ENCODE measurements at places on chromosomes 5 and 9.

DNA sequence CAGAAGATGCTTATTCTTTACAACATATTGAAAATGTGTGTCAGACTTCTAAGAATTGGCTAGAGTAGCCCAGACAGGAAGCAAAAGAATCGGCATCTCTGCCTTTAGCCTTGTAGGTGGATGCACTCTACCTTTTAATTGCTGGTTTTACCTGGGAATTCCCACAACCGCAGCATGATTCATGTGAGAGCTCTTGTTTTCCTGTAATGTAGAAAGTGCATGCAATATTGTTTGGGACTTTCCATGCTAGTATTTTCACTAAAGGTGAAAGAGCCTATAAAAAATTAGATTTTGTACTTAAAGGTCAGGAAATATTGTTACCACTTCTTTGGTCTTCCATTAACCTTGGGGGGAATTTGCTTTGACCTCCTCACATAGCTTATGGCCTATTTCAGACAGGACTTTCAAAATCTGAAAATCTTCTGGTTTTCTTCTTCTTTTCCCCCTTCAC is 89.8 kb downstream of the NTRK2 start:
- DNase-seq, result peak; percentile 2

DNA sequence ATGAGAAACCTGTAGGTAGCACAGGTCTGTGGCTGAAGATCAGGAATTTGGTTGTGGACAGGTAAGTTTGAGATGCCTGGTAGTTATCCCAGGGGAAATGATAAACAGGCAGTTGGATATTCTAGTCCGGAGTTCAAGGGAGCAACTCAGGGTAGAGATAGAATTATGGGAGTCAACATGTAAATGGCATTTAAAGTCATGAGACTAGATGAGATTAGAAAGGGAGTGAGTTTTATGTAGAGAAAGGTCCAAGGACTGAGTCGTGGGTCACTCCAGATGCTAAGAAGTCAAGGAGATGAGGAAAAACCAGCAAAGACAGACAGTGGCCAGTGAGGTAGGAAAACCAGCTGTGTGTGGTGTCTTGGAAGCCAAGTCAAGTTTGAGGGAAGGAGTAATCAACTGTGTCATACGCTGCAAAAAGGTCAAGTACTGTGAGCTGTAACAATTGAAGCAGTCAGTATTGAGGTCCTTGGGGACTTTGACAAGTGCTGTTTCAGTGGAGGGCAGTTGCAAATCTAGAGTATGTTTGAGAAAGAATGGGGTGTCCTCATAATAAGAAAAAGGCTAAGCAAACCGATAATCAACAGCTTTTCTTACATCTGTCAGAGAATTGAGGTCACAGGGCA is 18.2 kb downstream of the GNPDA1 start:
- DNase-seq, result no peak

DNA sequence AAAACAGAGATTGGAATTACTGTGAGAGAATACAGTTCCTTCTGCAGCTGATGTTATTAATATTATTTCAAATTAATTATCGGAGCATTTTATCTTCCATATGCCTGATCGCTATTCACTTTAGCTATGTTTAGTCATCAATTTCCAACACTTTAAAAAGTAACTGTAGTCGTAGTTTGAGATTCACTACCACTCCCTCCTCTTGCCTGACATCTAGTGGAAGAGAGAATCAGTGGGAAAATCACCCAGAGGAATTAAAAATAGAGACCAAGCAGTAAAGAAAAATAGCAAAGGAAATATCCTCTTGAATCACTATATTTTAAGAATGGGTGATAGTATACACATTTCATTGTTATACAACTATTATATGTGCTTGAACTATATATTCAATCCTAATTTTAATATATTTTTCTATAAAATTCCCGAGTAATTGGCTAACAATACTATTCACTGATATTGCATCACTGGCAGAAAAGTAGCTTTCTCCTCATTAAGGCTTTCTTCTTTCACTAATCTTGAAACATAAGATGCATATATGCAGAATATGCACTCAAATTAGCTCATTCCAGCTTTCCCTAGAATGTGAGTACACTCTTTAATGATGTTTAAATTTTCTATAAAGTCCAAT is 708.7 kb downstream of the CDH9 start:
- DNase-seq, result no peak

GRCh38 chr9:133919253-133920115 is 72.6 kb downstream of the VAV2 start:
- no peak for DNase-seq

DNA sequence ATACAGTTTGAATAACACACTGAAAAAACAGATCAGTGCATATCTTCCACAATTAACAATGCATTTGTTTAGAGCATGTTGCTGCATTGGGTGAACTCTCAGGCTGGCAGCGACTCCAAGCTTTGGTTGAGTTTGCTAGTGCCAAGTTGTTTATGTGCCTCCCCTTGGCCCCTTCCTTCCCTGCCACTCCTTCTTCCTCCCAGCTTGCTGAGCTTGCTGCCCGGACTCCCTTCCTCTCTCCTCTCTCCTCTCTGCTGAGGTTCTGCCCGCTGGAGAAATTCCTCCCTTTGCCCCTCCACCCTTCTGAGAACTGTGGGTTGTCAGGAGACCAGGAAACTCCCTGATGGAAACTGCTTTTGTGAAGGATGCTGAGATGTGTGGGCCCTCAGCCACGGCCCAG is 247.3 kb downstream of the PDZD2 start:
- no peak for DNase-seq

- no peak for DNase-seq
Measured at GRCh38 chr9:124355039-124355940, 60.0 kb downstream of the PSMB7 start.

DNA sequence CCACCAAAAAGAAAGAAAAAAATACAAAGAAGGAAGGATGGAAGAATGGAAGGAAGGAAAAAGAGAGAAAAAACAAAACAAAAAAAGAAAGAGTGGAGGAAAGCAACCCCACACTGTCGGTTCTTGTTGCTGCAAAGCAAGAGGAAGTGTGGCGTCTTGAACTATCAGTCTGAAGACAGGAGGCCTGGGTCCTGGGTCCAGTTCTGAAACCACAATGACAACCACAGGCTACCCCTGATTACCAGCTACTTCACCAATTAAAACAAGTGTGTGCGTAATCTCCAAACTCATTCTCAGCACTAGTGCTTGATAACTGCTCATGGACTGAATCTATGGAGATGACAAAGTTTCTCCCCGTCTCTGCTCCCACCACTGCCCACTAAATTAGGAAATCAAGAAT is 93.7 kb downstream of the RASEF start:
- DNase-seq, result no peak

GRCh38 chr9:123562844-123563346 is 206.9 kb downstream of the CRB2 start:
- DNase-seq, result no peak

DNA sequence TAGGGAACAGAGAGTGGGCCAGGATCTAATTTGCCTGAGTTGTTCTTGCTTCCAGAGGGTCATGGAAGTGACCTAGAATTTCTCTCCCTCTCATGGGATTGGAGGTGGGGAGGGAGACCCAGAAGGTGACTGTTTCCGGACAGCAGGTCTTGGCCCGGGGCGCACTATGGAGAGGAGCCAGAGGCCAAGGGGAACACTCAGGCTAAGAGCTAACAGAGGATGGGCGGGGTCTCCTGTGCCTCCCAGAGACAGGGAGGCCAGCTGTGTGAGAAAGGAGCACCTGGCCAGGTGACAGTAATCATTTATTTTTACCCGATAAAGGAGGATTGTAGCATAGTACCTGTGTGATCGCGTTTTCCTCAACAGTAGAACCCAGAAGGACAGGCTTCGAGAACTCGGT is 50.9 kb upstream of the ANKH start:
- no peak for DNase-seq

DNA sequence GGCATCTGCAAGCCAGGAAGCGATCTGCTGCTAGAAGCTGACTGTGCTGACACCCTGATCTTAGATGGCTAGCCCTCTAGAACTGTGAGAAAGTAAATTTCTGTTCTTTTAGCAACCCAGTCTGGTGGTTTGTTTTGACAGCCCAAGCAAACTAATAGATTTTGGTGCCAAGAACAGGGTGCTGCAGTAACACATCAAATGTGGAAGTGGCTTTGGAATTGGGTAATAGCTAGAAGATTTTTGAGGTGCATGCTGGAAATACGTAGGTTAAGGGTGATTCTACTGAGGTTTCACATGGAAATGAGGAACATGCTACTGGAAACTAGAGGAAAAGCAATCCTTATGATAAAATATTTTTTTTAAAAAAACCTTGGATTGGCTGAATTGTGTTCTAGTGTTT is 153.5 kb upstream of the SH3GL2 start:
- no peak for DNase-seq

- no peak for DNase-seq
Measured at GRCh38 chr9:129958796-129959195, 84.2 kb downstream of the FNBP1 start.

GRCh38 chr5:62779010-62779422 is 200.4 kb downstream of the LRRC70 start:
- no peak for DNase-seq

DNA sequence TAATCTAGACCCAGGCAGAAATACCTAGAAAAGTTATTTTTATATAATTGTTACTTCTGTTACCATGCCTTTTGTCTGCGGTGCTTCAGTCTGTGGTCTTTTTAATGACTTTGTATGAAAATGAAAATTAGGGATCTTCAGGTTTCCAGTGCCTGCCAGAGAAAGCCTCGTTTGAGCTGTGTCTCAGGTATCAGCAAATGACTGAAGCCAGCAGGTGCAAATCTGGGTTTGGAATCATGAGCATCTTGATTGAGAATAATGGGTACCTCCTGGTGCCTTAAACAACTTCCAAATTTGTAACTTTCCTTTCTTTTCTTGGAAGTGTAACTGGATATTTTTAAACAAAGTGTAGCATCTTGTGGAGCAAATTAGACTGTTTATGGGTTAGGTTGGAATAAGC is 4.3 kb downstream of the ZBTB34 start:
- DNase-seq, result no peak

DNA sequence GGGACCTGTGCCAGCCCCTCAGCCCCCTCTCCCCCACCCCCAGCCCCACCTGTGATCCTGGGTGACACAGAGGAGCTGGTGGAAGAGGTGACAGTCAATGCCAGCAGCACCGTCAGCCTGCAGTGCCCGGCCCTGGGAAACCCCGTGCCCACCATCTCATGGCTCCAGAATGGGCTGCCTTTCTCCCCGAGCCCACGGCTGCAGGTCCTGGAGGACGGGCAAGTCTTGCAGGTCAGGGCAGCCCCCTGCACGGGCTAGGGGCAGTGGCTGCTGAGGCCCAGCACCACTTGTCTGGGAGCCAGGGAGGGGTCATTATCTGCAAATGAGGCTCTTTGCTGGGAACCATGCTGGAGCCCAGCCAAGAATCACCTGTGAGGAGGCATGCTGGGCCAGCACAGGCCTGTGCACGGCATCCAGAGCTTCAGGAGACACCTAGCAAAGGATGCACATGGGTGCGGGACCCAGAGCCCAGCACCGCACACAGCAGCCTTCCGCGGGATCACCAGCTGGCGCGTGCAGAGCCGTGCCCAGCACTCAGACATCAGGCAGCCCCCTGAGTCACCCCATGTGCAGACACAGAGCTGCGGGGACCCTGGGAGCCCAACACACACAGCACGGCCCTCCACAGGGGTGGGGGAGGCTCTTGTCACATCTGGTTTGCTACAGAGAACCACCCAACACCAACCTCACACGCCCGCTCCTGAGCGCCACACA is 62.0 kb upstream of the ASS1 start:
- no peak for DNase-seq

DNA sequence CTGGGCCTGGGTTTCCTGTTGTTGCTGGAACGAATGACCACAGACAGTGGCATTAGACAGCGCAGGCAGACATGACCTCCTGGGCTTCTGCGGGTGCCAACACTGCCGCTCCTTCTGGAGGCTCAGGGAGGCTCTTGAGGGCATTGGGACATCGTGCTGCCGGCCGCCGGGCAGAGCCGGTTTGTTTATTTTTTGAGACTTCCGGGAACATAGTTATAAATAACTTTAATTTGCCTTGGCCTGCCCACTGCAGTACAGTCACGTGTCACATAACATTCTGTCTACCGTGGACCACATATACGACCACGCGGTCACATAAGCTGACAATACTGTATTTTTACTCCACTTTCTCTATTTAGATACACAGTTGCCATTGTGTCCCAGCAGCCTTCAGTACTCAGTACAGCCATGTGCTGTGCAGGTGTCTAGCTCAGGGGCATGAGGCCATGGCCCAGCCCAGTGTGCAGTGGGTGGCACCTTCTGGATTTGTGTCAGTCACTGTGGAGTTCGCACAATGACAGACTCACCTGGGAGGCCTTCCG is 8.2 kb upstream of the TOR4A start:
- no peak for DNase-seq

DNA sequence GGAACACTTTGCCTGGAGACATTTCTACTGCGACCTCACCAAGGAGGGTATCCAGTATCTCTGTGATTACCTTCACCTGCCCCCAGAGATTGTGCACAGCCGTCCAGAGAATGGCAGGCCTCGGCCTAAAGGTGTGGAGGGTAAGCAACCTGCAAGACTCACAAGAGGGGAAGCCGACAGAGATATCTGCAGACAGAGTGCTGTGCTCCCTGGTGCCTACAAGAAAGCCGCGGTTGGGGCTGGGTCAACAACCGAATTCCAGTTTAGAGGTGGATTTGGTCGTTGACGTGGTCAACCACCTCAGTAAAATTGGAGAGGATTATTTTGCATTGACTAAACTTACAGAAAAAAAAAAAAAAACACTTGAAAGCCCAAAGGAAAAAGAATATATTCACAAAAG is 107.8 kb upstream of the ISL1 start:
- DNase-seq, result no peak

GRCh38 chr5:53191548-53192165 is 82.1 kb upstream of the MOCS2 start:
- DNase-seq, result no peak

- DNase-seq, result no peak
Measured at GRCh38 chr5:90939211-90939610, 380.6 kb downstream of the ADGRV1 start.

DNA sequence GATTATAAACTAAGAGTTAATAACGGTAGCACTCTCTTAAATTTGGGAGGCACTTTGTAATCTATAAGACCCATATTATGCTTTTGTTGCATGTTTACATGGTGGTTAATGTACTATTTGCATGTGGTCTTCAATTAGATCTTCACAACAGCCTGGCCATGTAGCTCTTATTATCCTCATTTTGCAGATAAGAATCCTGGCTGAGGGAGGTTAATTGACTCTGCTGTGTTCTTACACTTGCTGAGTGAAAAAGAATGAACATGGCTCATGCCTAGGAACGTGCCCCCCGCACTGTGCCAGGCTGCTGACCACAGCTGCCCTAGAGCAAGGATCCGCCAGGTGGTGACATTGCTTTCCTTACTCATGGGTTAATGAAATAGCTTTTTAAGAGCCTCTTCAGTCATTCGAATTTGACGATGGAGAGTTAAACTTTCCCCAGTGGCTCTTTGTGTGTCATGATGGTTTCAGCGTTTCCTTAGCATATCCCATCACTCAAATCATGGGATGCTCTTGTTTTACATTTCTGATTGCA is 97.9 kb downstream of the CDH6 start:
- DNase-seq, result no peak
